ENCODE measurements at places on chromosomes 1 and 21.
A peak's percentile ranks its signal among the peaks of the same experiment; 100 is the strongest.

DNA sequence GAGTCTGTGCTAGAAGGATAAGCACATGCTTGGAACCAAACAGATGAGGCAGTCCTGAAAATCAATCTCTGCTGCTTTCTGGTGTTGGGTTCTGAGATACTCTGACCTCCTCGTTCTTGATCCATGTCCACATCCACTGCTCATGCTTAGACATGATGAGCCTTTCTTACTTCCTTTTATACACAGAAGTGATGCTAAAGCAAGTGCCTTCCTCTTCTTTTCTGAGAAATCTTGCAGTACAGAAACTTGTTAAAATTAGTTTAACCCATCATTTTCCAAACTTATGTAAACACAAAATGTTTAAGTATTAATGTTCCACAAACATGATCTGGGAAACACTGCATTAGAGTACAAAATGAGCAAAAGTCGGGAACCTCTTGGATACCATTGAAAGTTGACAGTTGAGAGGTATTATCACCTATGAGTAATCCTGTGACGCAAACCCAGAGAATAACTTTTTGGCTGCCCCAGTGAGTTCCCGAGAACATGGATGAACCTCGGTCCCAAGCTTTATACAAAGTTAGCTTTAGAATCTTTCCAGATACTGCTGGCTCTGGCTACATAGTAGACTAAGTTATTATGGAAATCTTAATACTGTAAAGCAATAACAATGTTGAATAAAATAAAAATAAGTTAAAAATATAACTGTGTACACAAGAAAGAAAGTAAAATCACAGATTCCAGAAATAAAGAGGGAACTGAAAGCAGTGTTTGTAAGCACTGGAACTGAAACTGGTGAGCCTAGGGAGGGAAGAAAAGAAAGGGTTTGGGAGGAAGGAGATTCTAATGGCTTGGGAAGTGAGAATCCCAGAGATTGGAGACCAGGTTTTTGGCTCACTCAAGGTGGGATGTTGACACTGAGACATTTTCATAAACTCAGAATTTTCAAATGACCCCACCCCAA is 429.3 kb upstream of the RUNX1 start:
- DNase-seq, result no peak

DNA sequence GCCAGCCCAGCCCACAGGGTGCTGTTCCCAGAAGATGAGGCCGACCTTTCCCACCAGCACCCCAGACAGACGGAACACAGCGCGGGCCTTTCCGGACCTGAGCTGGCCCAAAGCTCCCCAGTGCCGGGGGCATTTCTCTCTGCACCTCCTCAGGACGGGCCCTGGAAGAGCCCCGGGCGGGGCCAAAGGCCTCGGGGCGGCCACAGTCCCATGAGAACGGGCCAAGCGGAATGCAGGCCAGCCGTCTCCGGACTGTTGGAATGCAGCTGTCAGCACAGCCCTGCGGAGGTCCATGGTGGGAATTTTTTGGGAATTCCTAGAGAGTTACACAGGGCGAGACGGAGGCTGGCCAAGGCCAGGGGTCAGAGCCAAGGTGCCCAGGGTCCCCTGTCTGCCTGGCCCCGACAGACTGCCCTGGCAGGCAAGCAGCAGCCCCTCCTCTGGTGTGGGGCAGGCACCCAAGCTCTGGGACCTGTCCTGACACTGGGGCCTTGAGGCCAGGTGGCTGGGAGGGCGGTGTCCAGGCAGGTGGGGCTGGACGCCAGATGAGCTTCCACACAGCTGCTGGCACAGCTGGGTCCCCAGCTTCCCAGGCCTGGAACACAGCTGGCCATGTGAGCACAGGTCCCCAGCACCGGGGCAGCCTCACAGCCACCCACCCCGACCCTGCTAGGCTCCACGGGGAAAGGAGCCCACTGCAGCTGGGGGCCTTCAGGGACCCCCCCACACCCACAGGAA is 63.0 kb downstream of the MEGF6 start:
- DNase-seq, result no peak

DNA sequence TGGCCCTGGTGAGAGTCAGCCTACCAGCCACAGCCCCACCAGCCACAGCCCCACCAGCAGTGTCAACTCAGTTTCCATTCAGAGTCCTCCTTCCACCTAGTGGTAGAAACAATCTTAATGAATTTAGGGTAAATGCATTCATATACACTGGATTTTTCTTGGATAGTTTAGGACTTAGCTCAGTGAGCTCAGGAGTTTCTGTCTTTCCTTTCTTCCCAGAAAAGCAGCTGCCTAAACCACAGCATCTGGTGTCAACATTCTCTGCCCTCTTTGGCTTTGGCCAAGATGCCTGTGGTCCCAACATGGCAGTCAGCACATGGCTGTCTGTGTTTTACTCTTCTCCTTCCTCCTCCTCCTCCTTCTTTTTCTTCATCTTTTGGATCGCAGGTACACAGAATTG is 94.0 kb downstream of the CLIC6 start:
- no peak for DNase-seq

DNA sequence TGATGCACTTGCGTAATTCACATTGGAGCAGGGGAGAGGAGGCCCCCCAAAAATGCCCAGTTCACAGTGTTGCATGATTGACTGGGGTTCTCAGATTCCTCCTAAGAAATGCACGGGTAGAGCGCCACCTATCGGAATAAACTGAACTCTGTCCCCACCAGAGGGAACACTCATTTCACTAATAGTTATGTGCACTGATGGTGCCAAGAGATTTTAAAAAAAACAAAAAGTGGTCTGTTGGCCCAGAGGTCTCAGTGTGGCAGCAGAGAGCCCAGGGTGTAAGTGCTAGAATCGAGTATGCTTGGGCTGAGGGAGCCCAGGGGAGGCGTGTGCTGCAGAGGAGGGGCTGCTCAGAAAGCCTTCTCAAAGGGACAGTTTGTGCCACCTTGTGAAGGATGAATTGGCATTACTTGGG is 6.9 kb downstream of the PINK1 start:
- DNase-seq, result peak; percentile 4

- DNase-seq, result no peak
Measured at GRCh38 chr1:157107702-157108101, 8.1 kb upstream of the ETV3L start.

- no peak for DNase-seq
Measured at GRCh38 chr1:17743008-17743647, 12.0 kb upstream of the ACTL8 start.

Measured in NCI-H446 treated with DMSO at 0.1 percent for 48 hours (cell line).